ENCODE measurements at places on chromosomes 13 and 19.
A peak's percentile ranks its signal among the peaks of the same experiment; 100 is the strongest.

GRCh38 chr13:96544957-96545356 is 449.3 kb downstream of the OXGR1 start:
- DNase-seq: no peak

GRCh38 chr13:83940742-83941141 is 58.5 kb upstream of the SLITRK1 start:
- DNase-seq: peak; percentile 12

DNA sequence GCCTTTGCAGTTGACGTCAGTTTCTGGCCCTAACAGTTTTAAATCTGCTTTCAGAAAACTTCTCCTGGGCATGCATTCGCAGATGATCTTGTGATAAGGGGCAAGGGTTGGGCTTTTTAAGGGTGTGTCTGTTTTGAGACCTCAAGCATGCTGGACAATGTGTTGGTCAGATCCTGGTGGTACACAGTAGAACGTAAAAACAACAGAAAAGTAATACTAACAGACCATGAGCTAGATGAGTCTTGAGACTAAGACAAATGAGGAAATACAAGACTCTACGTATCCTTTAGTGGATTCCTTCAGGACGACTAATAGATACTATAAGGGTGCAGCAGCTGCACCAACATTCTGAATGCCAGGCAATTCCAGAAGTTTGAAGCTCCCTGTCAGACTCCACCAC is 237.6 kb downstream of the DNAJC15 start:
- DNase-seq: peak; percentile 74

DNA sequence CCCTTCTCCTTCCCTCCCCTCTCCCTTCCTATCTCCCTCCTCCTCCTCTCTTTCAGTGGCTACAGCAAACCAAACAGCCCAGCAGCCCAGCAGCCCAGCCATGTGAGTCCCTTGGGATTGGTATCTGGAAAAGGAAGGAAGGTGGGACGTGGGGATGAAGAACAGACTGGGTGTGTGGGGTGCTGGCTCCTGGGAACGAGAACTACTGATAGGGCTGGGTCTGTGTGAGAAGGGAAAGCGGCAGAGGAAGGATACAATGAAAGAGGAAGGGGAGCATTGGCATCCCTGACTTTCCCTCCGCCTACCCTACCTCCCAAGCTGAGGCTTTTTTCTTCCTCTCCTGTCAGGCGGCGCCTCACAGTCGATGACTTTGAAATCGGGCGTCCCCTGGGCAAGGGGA is 863 bp downstream of the AURKC start:
- no peak for DNase-seq
